Right atrium auricular region (tissue), 2 donors: ENCODE measurements at places on chromosomes 6 and 20.

GRCh38 chr6:168616816-168617765 lies 176.1 kb downstream of the SMOC2 start:
- DNase-seq, result no peak

- no peak for DNase-seq
These were observed 63.3 kb upstream of the CARMIL1 start for GRCh38 chr6:25215881-25216280.

DNA sequence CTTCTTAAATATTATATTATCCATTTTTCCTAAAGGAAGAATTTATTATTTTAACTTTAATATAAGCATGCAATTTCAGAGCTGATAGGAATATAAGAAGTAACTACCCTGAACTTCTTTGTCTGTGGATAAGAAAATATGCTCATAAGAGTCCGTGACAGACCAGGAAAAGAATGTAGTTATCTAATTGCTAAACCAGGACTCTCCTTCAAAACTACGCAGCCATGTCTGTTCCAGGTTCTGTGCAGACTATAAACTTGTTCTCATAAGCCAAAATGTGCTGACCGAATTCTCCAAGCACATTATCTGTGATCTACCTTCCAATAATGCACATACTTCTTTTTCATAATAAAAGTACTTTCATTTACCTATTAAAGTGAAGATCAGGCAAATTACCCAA lies 116.5 kb downstream of the TRDN start:
- no peak for DNase-seq

DNA sequence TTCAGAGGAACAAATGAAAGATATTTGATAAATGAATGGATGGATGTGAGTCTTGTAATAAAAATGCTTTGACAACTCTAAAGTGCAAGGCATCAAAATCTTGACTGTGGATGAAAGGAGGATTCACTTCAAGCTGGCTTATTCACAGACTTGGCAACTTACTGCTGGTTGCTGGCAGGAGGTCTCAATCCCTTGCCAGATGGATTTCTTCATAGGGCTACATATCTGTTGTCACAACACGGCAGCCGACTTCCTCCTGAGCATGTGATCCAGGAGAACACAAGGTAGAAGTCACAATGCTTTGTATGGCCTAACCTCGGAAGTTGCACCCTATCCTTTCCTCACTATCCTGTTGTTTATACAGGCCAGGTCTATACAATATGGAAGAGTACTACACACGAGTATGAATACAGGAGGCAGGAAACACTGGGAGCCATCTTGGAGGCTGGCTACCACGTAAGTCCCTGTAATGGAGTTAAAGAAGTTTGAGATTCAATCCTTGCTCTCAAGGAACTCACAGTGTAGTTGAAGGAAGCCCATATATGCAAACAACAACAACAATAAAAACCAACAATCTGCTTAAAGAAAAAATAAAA lies 97.9 kb downstream of the ID4 start:
- DNase-seq, result no peak

DNA sequence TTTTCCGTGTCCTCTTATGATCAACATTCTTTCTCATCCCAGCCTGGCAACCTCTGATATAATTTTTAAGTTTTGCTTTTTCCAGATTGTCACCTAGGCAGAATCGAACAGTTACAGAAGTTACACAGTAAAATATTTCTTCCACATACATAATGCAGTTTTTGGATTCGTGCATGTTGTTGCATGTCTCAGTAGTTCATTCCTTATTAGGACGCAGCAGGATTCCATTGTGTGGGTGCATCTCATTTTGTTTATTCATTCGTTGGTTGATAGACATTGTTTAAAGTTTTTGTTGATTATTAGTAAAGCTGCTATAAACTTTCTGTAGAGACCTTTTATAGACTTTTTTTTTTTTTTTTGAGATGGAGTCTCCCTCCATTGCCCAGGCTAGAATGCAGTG lies 284.3 kb upstream of the FERMT1 start:
- no peak for DNase-seq

GRCh38 chr20:62390317-62391164 lies 3.6 kb downstream of the RPS21 start:
- no peak for DNase-seq

DNA sequence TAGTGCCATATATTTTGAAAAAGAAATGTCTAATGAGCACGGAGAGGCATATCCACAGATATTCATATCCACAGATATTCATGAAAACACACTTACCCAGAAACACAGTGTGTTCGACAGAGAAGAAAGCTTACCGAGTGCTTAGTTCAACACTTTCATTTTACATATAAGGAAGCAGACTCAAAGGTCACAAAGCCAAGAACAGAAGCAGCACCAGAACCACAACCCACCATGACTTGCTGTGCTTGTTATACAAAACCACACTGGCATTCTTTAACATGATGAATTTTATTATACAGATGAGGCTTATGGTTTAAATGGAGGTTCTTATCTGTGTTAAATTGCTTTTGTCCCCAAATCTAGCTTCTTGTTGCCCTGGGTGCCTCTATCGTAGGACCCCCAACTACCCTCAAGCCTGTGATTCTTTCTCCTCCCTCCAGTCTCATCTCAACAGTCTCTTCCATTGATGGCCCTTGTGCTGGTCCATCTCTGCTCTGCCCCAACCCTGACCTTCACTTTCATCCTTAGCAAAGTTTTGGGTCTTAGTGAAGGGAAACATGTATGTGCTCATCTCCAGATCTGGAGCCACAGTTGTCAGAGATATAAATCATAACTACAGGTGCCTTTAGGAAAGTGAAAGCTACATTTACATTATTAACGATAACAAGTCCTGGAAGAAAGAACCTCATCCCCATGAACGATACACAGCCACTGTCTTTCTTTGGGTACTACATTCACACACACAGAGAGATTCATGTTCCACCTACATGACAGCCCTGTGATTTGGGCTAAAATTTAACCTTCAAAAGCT lies 40.0 kb downstream of the SF3B5 start:
- DNase-seq, result no peak

DNA sequence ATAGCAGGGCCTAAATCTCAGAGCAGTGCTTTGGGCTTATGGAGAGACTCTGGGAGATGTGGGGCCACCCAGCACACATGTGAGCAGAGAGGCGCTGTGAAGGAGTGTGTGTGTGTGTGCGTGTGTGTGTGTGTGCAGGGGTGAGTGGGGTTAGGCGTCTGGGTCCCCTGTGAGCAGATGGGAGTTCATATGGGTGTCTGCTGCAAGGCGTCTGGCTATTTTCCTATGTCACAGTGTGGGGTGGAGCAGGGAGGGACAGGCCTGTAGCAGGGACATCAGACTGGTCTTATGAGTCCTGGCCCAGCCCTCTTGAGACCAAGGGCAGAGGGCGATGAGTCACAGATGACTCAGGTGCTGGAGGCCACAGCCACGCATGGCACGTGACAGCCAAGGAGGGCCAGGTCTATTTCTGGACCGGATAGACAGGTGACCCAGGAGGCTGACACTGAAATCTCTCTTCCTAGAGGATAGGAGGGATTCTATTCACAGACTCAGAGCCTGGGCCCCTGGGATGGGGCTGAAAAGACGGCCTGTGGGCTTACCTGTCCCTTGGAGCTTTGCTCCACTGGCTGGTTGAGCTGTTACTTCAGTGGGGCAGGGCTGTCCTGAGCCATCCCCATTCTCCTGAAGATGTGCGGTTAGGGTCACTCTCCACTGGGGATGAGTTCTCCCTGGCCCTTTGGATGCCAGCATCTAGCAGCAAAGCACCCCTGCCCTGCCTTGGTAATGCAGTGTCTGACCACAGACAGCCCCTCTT lies 28.9 kb downstream of the VEGFA start:
- DNase-seq, result peak; percentile 73

- DNase-seq, result no peak
These were observed 31.4 kb upstream of the FUCA2 start for GRCh38 chr6:143542888-143543287.

GRCh38 chr20:10059006-10059405 lies 24.2 kb downstream of the ANKEF1 start:
- DNase-seq, result no peak

DNA sequence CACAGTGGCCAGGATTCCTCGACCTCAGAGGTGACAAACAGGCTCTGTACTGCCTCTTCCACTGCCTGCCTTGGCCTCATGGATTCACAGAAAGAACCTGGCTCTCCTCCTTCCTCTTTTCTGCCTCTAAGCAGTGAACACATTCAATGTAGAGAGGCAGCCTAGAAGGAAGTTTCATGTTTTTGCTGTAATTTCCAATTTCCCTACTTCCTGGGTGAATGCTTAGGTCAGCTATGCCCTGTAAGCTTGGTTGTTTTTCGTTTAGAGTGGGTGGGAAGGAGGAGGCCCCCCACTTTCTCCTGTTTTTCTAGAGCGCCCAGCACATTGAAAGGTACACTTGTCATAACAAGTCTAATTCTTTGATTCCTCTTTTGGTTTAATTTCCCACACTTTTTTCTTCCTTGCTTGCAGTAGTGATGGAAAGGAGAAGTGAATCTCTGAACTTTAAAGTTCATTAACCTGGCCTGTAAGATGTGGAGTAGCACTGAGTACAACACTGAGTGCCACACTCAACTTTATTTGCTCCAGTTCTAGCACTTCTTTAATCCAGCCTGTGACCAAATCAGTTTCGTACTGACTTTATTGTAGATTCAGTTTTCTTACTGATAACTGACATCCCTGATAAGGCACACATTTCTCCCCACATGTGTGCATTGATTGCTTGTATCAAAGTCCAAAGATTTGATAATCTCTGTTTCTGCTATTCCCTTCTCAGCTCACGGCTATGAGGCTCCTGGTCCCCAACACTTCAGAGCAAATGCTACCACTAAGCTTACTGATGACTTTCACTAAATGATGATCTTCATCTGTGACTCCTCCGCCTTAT lies 100.0 kb upstream of the MAN1A1 start:
- no peak for DNase-seq

DNA sequence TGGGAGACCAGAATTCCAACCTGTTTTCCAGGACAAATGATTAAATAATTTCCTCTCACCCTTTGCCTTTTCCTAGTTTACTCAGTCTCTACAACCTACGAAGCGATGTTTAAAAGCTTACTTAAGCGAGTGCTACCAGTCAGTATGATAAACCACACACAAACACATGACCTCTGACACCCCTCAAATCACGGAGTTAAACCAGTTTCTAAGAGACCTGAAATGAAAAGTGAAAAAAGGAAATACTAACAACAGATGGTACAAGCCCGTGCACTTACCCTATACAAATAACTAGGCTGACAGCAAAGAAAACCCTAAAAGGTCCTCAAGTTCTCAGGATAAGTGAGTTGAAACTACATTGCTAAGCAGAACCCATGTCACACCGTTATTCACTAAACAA lies 7.7 kb downstream of the TNFRSF21 start:
- no peak for DNase-seq

DNA sequence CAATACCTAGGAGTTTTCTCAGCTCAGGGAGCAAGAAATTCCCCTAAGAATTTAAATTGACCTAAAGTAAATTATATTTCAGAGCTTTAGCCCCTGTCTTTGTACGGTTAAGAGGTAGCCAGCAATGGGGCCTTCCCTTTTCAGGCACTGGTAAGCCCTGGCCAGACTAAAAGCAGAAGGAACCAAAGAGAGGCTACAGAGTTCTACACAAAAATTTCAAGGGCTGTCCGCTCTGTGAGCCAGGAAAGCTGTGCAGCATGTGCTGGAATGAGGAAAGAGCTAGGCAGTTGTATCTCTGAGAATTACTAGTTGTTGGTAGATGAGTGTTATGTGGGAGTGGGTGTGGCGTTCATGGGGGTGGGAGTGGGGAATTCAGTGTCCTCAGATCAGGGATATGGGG lies 96.3 kb upstream of the MAFB start:
- DNase-seq, result no peak

DNA sequence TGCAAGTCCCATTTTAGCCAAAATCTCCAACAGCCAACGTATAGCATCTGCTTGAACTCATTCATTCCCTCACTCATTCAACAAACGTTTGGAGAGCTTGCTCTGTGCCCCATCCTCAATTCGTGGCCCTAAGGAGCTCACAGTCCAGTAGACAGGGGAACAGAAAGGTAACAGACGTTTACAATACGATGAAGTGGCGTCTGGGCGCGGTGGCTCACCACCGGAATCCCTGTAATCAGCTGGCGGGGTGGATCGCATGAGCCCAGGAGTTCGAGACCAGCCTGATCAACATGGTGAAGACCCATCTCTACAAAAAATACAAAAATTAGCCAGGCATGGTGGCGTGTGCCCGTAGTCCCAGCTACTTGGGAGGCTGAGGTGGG lies 790 bp upstream of the E2F1 start:
- DNase-seq, result no peak

DNA sequence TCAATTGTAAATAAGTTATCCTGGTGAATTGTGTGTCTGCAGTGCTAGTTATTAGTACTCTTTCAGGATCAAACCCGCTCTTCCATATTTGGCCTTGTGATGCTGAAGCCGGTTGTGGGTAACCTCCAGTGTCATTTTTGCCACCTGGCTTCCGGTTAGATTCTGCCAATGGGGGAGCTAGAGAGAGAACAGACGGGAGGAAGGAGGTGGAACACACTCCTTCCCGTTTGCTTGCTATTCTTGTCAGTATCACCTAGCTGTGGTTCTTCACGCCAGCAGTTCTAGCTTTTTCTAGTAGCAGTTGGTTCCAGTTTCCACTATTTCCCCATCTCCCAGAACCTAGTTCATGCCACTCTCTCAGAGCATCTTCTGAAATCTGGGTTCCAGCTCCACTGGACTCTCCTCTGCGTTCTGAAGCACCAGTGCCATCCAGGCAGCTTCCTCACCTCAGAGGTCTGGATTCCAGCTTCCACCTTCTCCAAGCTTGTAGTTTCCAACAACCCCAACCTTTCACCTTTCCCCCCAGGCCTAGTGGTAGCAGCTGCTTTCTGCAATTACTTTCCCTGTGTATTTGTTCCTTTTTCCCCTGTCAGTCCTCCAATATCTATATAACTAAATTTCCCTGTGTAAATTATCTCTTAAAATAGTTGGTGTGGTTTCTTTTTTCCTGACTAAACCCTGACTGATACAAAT lies 46.9 kb upstream of the LOC128125822 start:
- no peak for DNase-seq

GRCh38 chr6:43269273-43270007 lies 26.2 kb downstream of the TTBK1 start:
- no peak for DNase-seq

- DNase-seq, result no peak
These were observed 90.3 kb downstream of the LY86 start for GRCh38 chr6:6678811-6679210.

- no peak for DNase-seq
These were observed 65.0 kb upstream of the XRN2 start for GRCh38 chr20:21237956-21238799.

DNA sequence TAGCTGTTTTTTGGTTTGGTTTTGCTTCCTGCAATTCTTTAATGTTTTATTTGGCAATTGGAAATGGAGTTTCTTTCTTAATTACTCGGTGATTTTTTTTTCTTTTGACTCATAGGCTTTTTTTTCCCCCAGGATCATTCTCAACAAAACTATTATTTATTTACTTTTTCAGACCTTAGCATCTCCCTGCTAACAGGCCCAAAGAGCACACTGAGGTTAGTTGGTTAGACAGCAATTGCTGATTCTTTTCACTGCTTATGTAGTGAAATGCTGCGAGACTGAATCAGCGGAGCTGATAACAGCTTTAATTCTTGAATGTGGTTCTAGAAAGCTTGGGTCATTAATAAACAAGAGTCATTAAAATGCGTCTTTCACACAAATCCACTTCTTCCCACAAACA lies 79.1 kb upstream of the ZFP64 start:
- no peak for DNase-seq

GRCh38 chr6:7328243-7328642 lies 15.2 kb upstream of the SSR1 start:
- DNase-seq, result no peak

- DNase-seq, result no peak
These were observed 102.5 kb upstream of the BEND6 start for GRCh38 chr6:56852260-56853010.
